ENCODE measurements at places on chromosomes 13 and 19.

- no peak for DNase-seq
Observed at GRCh38 chr19:4922530-4923275, 13.4 kb downstream of the UHRF1 start.

GRCh38 chr19:2488942-2489731, 13.2 kb downstream of the GADD45B start:
- no peak for DNase-seq

- no peak for DNase-seq
Observed at GRCh38 chr19:51089786-51090185, 7.1 kb upstream of the KLK14 start.

- DNase-seq: no peak
Observed at GRCh38 chr13:100356426-100356825, 232.2 kb downstream of the GGACT start.

DNA sequence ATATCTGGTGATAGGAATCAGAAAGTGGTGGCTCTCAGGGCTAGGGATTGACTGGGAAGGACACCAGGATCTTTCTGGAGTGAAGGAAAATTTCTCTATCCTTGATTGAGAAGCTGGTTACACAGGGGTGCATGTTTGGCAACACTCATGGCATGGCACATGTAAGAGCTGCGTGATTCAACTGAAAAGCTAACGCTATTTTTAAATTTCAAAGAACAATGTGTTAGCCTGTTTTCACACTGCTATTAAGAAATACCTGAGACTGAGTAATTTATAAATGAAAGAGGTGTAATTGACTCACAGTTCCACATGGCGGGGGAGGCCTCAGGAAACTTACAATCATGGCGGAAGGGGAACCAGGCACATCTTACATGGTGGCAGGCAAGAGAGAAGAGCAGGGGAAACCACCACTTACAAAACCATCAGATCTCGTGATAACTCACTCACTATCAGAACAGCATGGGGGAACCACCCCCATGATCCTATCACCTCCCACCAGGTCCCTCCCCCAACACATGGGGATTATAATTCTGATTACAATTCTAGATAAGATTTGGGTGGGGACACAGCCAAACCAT, 7.4 kb downstream of the SIGLEC8 start:
- DNase-seq: no peak

DNA sequence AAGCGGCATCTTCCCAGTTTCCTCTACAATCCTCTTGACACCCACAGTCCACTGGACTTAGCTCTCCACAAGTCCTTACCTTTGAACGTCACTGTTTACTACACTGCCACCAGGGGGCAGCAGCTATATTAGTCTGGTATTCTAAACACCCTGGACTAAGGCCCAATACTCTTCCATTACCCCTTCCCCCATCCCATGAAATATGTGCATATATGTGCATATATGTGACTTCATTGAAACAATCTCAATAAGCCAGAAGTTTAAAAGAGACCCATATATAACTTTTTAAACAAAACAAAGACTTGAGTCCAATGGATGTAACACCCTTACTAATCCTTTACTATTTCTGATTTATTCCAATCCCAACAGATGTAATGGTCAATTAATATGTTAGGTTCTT, 15.5 kb downstream of the GGACT start:
- peak; percentile 37 for DNase-seq

- DNase-seq: no peak
Observed at GRCh38 chr13:20274466-20274865, 42.3 kb upstream of the GJB6 start.

GRCh38 chr19:31706691-31707620, 357.7 kb upstream of the TSHZ3 start:
- no peak for DNase-seq

DNA sequence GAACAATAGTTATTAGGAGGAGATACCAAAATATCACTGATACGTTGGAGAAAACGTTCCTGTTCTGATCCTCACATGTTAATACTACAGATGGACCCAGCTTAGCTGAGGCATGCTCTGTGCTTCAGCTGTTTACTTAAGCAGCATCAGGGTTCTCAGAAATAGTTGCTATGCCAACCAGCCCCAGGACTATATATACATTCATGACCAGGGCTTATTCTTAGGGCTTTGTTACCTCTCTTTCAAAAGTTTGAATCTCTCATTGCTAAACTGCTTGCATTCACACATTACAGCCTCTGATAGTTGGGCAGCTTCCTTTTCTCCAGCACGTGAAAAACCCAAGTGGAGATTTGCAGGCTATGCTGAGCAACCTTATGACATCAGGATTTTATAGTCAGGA, 800.4 kb downstream of the DIAPH3 start:
- DNase-seq: no peak

GRCh38 chr13:94123557-94123956, 355.9 kb downstream of the DCT start:
- no peak for DNase-seq

DNA sequence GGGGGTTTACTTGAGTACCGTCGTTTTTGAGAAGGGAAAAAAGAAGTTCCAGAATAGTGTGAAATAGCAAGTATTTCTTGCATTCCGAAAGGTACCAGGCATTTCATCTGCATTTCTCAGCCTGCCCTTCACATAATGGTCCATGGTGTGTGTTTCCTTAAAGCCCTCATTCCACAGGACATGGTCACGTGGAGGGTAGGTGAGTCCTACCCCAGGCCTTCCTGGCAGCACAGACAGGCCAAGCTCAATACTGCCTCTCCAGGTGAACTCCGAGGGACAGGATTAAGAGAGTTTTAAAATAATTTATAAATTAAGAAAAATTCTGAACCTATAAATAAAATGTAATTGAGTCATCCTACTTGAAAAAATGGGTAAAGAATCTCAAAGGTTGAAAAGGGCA, 64.7 kb downstream of the TNFRSF19 start:
- DNase-seq: no peak

GRCh38 chr19:2243274-2244124, 5.6 kb upstream of the AMH start:
- no peak for DNase-seq

DNA sequence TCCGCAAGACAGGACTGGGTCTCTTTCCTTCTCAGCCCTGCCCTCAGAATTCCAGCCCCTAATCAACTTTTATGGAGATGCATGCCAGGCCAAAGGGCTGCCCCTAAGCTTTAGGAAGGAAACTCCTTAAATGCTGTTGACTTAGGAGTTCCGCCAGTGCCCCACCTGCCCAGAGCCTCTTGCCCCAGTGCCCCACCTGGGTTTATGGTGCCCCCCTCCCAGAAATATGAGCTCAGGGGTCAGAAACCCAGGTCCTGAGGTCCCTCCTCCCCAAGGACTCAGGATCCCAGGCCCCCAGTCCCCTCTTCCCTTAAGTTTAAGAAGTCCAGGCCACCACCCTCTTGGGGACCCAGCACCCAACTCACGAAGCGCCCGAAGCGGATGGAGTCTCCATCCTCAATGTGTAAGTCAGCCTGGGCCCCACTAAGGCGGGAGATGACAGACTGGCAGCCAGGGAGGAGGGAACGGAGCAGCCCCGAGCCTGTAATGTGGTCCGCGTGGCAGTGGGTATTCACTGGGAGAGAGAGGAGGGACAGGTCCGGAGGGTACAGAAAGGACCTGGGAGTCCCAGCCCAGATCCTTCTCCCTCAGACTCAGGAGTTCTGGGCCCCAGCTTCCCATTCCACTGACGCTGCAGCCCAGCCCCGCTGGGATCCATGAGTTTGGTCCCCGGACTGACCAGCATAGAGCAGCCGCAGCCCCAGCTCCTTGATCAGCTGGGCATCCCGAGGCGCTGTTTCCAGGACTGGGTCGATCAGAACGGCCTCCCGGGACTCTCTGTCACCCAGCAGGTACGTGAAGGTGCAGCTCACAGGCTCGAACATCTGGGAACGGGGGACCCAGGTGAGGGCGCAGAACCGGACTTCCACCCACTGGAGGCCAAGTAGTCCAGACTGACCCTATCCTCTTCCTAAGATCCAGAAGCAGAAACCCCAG, 897 bp downstream of the ETHE1 start:
- no peak for DNase-seq

- DNase-seq: no peak
Observed at GRCh38 chr13:58625703-58626389, 994.3 kb downstream of the PCDH17 start.

- DNase-seq: no peak
Observed at GRCh38 chr19:6693056-6693471, 23.1 kb upstream of the TNFSF14 start.

DNA sequence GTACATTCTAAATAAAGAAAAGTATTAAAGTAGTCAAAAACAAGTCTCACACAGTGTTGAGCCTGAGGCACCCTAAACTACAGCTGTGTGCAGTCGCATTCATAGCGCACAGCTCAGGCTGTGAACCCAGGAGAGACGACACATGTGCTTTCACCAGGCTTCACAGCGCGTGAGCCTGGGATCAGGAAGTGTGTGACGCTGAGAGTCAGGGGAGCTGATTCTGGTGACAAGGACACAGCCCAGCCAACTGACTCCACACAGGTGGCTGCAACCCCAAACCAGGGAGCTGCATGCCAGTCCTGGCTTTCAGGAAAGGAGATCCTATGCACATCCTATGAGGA, 41.6 kb downstream of the COL4A1 start:
- no peak for DNase-seq

GRCh38 chr13:57878291-57878690, 246.7 kb downstream of the PCDH17 start:
- peak; percentile 38 for DNase-seq

GRCh38 chr13:27211771-27212364, 39.5 kb upstream of the RPL21 start:
- peak; percentile 42 for DNase-seq

DNA sequence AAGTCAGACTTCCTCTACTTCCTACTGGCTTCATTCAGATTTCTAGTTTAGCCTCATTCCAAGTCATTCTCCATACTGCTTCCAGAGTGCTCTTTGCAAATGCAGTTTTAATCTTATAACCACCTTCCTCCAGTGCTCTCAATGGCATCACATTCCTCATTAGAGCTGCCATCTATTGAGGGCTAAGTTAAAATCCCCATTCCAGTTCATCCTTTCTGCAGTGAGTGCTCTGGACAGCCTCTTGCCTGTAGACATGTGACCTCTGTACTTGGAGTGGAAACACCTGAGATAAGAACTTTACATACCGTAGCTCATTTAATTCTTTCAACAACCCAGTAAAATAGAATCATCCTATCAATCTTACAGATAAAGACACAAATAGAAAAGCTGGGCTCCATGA, 57.9 kb upstream of the MAB21L1 start:
- no peak for DNase-seq

DNA sequence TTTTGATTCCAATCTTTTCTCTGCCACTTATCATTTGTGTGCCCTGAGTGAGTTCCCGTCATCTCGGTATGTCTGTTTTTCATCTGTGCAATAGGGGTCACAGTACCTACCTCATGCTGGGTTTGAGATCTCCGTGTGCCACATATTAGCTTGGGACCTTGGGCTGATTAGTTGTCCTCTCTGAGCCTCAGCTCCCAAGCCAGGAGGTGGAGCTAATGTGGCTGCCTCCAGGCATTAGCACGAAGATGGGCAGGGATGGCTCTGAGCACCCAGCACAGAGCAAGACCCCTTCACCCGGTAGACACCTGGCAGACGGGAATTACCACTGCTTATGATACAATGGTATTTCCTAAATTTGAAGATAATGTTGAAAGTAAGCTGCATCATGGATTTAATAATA, 35.8 kb upstream of the XPO4 start:
- no peak for DNase-seq

GRCh38 chr19:3857449-3858003, 11.3 kb downstream of the ZFR2 start:
- no peak for DNase-seq

DNA sequence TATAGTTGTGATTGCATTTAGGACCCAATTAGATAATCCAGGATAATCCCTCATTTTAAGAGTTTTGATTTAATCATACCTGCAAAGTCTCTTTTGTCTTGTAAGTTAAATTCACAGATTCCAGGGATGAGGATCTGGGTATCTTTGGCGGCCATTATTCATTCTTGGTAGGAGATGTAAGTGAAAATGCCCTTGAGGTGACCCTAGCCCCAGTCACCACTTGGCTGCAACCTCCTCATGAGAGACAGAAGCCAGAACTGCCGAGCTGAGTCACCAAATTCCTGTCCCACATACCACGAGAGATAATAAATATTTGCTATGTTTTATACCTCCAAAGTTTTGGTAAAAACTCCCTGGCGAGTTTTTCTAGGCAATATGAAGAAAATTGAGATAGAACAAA, 389.4 kb downstream of the RFC3 start:
- peak; percentile 47 for DNase-seq

GRCh38 chr19:38389101-38389925, 816 bp downstream of the SPRED3 start:
- peak; percentile 41 for DNase-seq

- DNase-seq: no peak
Observed at GRCh38 chr13:75495938-75496337, 14.0 kb upstream of the TBC1D4 start.

GRCh38 chr19:28437390-28438346, 775.3 kb downstream of the UQCRFS1 start:
- DNase-seq: no peak

DNA sequence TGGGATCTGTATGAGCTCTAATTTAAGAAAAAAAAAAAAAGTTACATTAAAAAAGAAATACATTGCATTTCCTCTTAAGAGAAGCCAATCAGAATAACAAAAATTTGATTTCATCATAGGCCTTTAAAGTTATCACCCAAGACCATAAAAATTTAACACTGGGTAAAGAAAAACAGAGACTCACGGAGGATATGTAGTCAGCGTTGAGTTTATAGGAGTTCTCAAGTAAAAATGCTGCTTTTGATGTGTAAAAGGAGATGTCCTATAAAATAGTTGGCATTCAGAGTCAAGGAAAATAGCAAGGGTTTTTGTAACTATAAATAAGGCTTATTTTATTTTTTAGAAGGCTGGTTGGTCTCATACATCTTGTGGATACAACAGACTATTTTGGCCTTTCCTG, 191.1 kb downstream of the EFNB2 start:
- no peak for DNase-seq

DNA sequence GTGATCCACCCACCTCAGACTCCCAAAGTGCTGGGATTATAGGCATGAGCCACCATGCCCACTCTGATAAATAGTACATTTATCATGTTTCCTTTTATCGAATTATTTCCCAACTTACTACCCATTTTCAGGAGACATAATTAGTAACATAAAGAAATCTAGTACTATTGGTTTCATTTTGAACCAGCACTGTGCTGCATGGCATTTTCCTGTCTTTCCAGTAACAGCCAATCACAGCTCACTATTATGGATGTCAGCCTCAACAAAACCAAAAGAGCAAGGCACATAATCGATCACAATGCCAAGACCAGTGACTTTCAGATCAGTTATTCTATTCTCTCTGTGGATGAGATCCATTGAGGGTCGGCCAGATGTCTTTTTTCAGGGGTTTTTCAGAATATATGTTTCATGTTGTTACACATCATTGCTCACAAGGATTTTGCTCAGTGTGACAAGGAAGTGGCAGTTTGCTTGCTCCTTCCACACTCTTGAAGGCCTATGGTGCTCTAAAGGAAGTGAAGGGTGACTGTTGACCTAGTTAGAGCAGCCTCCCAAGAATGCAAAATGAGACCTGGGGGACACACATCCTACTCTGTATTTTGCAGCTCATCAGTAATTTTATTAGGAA, 233.4 kb downstream of the KCNRG start:
- DNase-seq: no peak

- peak; percentile 31 for DNase-seq
Observed at GRCh38 chr13:94464771-94465170, 14.7 kb downstream of the DCT start.

All from skeletal muscle cell (primary cell).